ENCODE measurements at places on chromosomes 12 and 14.

DNA sequence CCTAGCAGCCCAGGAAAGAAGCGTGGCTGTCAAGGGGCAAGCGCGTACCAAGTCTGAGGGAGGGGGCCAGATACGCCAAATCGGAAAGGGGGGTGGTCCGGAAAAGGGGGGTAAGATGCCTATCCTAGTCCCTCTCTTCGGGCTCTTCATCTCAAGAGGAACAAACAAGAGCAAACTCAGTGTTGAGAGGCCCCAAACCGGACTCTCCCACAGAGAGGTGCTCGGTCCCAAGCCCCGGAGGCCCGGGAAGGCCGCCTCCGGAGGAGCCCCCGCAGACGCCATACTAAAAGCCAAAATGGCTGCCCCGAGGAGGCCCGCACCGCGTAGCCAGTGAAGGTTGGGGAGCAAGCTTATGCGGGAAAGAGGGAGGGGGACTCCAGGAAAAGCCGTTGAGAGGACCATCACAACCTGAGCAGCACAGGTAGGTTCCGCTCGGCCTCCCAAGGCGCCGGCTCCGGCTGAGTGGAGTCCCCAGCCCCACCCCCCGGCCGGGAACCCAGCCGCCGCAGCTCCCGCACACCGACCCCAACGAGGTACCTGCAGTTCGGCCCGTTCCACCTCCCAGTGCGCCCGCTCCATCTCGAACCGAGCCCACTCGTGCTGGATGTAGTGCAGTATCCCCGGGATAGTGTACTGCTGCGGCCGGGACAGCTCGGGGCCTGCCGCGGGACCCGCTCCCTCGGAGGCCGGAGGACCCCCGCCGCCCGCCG, at the start of gene AP4S1:
TSS of gene AP4S1 (plus strand) at position 283 of the 710 bp plus-strand sequence. CDS start 40,548 bp downstream, outside the sequence.
- DNase-seq = peak; percentile 52

DNA sequence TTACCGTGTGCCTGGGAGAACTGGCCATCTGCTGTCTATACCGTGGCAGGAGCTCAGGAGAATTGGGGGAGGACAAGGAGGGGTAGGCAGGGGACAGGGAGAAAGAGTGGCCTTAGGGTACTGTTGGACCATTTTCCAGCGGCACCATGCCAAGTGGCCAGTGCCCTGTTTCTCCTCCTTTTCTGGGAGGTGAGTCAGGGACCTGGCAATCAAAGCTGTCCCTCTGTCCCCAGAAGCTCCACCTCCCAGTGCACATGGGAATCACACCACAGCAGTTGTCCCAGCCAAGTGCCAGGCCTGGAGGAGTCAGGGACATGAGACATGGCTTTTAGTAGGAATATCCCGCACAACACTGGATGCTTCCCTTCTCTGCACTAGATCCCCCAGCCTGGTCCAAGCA, 118.0 kb downstream of the GCH1 start:
- DNase-seq = no peak

DNA sequence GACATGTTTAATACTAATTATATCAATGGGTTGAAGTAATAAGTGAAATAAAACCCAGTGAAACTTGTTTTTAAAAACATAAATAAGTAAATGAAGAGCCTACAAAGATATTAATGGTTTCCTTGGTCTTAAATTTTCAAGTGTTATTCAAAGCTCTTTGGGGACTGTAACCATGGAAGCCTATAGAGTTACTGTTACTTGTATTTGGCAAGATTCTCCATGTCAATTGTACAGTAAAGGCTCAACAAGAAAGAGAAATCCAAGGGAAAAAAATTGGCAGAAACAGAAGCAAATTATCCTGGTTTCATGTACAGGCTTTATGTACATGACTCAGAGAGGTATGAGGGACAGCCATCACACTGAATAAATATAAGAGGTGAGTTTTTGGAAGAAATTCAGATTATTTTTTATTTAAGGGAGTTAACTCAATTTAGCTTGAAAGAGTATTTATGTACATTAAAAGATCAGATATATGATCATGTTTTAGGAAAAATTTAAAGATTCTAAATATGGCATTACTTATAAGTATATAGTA, 151.1 kb upstream of the HMGA2 start:
- no peak for DNase-seq

- DNase-seq = no peak
These were observed 143.7 kb downstream of the AACS start for GRCh38 chr12:125208942-125209341.

DNA sequence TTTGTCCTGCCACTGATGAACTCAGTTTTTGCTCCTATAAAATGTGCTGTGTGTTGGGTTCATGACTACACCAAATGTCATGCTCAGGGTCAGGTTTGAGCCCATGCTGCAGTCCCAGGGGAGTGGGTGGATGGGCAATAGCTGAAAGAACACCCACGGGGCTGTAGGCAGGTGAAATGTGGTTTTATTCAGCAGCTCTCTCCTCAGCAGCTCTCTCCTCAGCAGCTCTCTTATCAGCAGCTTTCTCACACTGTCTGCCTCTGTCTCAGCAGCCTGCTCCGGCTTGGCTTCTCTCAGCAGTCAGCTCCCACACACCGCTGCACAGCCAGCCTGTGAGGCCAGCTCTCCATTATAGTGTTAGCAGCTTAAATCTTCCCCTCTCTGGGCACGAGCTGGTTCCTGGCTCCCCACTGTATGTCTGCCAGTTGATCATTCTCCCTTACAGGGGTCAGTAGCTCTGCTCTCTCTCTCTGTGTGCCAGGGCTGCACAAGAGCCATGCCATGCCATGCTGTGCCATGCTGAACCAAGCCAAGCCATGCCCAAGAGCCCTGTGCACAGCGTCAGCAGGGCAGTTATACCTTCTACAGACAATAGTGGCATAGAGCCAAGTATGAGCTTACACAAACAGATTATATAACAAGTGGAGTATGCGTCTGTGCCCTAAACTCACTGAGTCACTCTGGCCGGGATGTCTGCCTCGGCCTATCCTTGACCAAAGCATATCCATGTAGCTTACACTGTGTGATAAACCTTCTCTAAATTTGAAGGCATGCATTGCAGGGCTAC, 303.3 kb upstream of the TMPO start:
- DNase-seq = no peak

- DNase-seq = no peak
These were observed 354.5 kb downstream of the APAF1 start for GRCh38 chr12:98999559-98999958.

GRCh38 chr14:48900565-48900964, 685.6 kb downstream of the RPS29 start:
- DNase-seq = no peak

- DNase-seq = no peak
These were observed 77.1 kb downstream of the PLXNC1 start for GRCh38 chr12:94225506-94225905.

- no peak for DNase-seq
These were observed 387.5 kb upstream of the TMPO start for GRCh38 chr12:98127854-98128253.

GRCh38 chr12:125267114-125267513, 201.9 kb downstream of the AACS start:
- DNase-seq = no peak

DNA sequence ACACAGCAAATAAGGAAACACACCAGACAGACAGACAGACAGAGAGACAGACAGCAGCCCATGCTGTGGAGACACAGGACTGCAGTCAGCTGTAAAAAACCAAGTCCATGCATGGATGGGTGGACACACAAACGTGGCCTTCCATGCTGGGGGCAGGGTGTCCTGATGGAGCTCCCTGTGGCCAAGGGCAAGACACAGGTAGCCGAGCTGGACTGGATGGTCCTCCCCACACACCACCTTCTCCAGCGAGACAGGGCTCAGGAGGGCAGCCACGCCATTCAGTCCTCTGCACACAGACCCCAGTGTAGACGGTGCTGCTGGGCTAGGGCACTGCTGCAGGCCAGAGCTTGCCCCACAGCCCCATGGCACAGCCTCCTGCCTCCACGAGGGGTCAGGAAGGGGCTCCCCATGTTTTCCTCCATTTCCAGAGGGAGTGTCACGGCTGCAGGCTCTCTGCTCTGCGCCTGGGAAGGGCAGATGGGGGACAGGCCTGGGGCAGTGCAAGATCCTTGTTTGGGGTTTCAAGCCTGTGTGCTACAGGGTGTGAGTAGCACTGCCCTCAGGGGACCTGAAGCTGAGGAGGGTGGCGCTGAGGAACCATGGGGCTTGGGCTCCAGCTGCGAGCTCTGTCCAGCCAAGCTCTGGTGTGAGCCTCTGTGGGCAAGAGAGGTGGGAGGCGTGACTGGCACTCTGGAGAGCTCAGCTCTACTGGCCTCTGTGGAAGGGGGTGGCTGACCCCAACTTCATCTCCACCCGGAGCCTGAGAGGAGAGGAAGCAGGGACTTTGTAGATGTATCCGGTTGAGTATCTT, 67.9 kb downstream of the GALNT9 start:
- no peak for DNase-seq

GRCh38 chr12:87439990-87440827, 589.0 kb downstream of the C12orf50 start:
- DNase-seq = no peak

DNA sequence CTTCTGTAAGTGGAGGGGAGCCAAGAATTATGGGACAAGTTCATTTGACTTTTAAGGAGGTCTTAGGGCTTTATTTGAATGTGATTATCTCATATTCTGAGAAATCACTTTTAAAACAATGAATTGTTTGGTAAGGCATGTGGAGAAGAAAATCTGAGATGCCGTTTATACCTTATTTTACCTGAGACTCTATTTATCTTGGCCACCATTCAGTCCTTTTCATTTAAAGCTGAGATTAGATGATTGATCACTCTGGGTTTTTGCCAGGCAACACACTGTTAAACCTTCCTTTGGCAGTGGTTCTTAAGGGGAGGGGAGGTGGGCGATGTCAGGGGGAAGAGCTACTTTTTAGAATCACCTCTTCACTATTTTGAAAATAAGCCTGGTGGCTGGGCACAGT, 11.4 kb downstream of the CAND1 start:
- DNase-seq = no peak

DNA sequence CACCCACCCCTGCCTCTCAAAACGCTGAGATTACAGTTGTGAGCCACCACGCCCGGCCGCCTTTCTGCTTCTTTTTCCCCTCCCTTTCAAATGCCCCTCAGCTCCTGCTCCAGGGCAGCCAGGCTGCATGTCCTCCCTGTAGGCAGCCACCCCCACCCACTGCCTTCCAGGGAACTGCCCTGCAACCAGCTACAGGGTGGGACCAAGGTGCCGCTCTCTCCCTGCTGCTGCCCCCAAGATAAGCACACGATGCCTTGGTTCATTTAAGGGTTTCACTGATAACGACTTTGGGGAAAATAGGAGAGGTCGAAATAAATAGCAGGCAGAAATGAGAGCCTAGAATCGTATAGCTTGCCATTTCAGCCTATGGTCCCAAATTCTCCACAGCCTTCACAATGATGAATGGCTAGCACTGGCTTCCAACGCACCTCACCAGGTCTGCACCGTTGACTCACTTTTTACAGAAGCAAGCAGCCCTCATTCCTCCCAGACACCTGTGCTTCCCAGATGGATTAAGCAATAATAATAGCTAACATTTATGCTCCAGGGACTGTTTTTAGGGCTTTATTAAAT, 40.7 kb downstream of the ATG14 start:
- DNase-seq = no peak

GRCh38 chr14:94588311-94588710, 7.1 kb downstream of the SERPINA5 start:
- no peak for DNase-seq

DNA sequence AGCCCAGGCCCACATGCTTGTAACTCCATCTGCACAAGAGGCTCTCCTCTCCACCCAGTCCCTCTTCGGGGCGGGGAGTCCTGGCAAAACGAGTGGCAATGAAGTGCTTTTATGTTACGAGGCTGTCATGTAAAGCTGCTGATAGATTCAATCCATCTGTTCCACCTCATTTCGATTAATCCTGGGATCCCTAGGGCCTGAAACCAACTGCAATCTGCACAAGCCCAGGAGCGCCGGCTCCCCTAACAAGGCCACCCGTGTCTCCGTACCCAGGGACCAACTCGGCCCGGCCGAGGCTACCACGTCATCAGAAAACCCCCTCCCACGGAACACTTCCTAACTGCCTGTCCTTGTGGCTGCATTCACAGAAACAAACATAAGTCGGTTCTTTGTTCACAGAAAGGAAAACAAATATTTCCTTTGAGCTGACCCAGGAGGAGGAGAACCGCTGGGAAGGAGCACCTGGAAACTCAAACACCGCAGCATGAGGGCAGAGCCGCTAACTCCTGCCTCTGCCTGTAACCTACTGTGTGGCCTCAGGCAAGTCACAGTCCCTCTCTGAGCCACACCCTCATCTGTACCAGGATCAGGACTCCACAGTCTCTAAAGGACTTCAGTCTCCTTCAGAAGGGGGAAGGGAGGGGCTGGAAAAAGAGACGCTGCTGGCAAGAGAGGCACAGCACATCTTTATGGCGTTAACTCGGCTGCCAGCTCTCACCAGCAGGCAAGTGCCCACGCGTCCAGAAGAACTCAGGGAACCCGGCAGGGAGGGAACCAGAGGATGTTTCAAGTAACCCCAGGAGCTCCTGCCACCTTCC, 47.8 kb downstream of the CCDC88C start:
- DNase-seq = peak; percentile 65

GRCh38 chr14:94448071-94448808, 4.4 kb downstream of the SERPINA11 start:
- DNase-seq = no peak

DNA sequence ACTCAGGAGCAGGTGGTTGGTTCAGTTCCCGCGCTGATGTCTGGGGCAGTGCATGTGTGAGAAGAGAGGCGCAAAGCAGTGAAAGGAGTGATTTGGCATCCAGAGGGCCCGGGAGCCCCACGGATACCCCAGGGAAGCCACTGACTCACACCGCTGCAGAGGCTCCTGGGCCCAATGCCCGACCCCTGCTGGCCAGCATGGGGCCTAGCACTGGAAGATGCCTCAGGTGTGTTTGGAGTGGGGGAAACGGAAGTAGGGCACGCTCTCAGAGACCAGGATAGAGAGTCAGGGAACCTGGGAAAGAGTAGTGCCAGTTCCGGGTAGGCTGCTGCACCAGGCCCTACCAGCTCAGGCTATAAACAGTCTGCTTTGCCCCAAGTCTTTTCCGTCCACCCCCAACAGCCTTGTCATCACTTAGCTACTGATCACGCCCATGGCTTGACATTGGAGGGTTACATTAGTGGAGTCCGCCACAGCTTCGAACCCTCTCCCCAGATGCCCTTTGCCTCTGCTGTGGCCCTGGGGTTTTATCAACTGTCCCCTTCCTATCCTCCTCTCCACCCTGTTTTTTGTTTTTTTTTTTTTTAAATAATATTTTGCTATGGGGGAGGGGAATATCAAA, 9.5 kb upstream of the CSAD start:
- DNase-seq = peak; percentile 51

DNA sequence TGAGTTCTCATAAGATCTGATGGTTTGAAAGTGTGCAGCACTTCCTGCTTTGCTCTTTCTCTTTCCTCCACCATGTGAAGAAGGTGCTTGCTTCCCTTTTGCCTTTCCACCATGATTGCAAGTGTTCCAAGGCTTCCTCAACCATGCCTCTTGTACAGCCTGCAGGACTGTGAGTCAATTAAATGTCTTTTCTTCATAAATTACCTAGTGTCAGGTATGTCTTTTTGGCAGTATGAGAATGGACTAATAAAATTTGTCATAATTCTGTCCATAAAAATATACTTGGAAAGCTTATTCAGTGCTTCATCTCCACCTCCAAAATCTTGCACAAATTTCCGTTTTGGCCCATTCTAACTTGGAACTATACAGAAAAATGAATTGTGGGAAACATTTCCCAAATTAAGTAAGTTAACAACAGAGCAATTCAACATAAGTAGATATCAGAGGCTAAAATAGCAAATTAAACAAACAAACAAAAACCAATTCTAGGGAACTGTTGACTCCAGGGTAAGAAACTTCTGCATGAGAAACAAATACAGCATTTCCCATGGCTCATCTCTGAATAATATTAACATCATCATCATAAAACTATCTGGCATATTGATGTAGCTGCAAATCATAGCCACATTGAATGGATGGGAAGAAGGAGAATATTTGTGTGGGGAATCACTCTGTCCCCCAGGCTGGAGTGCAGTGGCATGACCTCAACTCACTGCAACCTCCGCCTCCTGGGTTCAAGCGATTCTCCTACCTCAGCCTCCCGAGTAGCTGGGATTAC, 459.5 kb upstream of the FAR2 start:
- DNase-seq = no peak

All from stimulated activated CD4-positive, alpha-beta T cell treated with anti-CD3 and anti-CD28 coated beads, Interleukin-4, amount 100 ng/mL, for 24 hours (primary cell).